Fibroblast of villous mesenchyme (primary cell): ENCODE measurements at places on chromosomes 12 and 14. TPM values are rescaled to one million over a fixed set of nuclear protein-coding genes. Genes with fewer than 3 reads are reported as not detected.

Gene CPM
- total RNA-seq: 8.4 and 23.3 TPM in 2 replicates

Gene KRT86
- total RNA-seq: under 0.01 TPM in 1 of 2 replicates, not detected in the other

Gene TAS2R43
- 3.5 and 4.5 TPM in 2 replicates for total RNA-seq

Gene RTL1
- total RNA-seq: not detected in 2 replicates

Gene YLPM1
- total RNA-seq: 43.8 and 44.5 TPM in 2 replicates

Gene SDR9C7
- not detected in 2 replicates for total RNA-seq

Gene CRADD
- total RNA-seq: 11.0 and 12.5 TPM in 2 replicates

Gene PRMT5
- total RNA-seq: 56.7 and 82.5 TPM in 2 replicates

Gene HCFC2
- 16.1 and 38.0 TPM in 2 replicates for total RNA-seq

Gene NOC4L
- total RNA-seq: 12.1 and 14.8 TPM in 2 replicates

- peak; percentile 21 for DNase-seq
Measured at GRCh38 chr14:63174760-63175191, 29.5 kb upstream of the RHOJ start.

GRCh38 chr14:24372701-24373416 is 4.9 kb downstream of the NFATC4 start:
- peak; percentile 28 for DNase-seq

DNA sequence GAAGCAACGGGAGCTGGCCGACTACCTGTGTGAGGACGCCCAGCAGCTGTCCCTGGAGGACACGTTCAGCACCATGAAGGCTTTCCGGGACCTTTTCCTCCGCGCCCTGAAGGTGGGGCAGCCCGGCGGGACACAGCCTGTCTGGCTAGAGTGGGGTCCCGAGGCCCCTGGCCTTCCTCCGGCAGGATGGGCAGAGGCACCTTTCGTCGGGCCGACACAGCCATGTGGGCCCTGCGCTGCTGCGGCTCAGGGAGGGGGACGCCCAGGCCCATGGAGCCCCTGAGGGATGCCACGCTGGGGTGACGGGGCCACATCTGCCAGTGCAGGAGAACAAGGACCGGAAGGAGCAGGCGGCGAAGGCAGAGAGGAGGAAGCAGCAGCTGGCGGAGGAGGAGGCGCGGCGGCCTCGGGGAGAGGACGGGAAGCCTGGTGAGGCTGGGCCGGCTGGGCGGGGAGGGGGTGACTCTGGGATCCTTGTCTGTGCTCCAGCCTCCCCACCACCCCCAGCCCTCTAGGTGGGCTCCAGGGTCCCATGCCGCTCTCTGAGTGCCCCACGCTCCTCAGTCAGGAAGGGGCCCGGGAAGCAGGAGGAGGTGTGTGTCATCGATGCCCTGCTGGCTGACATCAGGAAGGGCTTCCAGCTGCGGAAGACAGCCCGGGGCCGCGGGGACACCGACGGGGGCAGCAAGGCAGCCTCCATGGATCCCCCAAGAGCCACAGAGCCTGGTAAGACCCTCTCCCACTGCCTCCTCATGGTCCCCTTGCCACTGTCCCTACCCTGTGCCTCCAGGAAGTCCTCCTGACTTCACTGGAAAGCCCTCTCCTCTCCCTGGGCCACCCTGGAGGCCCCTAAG is 10.9 kb upstream of the ADSS1 start:
- DNase-seq: no peak

GRCh38 chr14:88227693-88228092 is 95.4 kb downstream of the KCNK10 start:
- no peak for DNase-seq

- DNase-seq: no peak
Measured at GRCh38 chr12:54740882-54741281, 92.7 kb upstream of the DCD start.

DNA sequence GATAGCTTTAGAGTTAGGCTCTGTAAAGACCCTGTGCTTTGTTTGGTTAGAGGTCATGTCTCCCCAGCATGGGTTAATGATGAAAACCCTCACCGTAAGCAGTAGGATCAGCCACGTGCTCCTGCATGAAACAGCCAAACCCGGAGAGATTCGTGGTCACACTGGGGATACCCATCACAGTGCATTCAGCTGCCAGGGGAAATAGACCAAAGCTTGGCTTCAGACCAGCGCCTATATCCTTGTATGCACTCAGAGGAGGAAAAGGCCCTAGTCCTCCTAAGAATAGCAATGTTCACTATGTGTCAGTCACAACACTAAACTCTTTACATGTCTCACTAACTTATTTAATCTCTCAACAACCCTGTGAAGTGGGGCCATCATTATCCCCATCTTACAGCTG is 16.3 kb downstream of the SPX start:
- DNase-seq: no peak

DNA sequence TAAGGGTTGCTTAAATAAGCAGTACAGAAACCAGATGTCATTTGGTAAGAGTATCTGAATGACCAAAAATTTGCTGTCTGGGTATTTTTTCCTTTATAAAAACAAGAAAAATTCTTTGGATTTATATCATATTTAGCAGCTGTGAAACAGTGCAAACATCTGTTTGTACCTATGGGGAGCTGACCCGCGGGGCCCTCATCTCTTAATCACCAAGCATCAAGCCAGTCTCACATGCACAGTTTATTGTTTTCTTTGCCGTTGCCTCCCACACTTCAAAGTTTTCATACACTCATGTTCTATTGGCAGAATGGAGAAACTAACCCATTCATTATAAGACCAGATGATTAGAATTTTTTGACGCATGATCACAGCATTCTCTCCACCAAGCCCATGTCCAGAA is 142.2 kb downstream of the BMP4 start:
- peak; percentile 33 for DNase-seq

DNA sequence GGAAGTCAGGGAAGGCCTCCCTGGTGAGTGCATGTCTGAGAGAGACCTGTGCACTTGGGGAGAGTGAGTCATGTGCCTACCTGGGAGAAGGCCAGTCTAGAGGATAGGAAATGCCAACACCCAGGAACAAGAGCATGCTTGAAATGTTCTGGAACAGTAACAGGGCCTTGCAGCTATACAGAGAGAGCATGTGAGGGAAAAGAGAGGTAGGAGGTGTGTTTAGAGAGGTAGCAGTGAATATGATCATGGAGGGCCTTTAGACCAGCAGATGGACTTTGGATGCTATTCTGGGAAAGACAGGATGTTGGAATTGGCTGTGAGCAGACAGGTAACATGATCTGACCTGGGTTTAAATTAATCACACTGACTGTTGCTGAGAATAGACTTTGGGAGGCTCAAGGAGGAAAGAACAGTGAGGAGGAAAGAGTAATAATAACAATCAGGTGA is 1143.6 kb downstream of the FLRT2 start:
- no peak for DNase-seq

- no peak for DNase-seq
Measured at GRCh38 chr12:22044391-22044790, 1.6 kb upstream of the CMAS start.

DNA sequence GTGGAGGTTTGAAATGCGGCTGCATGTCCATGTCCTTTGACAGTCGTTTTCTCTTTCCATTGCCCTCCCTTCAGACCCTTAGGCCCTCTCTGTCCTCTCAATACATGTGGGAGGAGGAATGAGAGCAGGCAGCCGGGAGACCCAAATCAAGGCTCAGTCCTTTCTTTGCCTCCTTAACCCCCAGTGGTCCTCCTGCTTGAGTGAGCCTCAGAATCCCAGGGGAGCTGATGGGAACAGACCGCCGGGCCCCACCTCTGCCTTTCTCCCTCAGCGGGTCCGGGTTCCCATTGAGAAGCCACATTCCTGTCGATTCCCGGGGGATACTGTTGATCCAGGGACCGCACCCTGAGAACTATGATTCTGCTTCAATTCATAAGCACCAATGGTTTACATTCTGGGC is 77.9 kb upstream of the RFLNA start:
- no peak for DNase-seq

- no peak for DNase-seq
Measured at GRCh38 chr12:55470088-55470829, at the start of gene OR6C70. OR6C70 (minus strand) TSS chr12:55470138; CDS start chr12:55470138, 0 bp downstream.

DNA sequence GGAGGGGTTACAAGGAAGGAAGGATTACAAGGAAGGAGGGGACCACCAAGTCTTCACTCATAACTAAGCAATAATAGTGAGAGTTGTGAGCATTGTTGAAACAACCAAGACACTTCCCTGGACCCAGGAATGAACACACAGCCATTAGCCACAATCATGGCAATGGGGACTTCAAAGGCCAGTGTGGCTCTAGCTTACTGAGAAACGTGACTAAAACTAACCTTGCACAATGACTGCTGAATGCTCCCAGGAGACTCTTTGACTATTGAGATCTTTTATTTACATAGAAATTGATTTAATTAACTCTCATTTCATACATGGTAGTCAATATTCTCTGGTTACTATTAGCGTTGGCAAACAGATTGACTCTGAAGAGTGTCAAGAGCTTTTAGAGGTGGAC is 263.0 kb upstream of the SOX5 start:
- no peak for DNase-seq

GRCh38 chr12:59724011-59724695 is 128.3 kb downstream of the SLC16A7 start:
- no peak for DNase-seq

DNA sequence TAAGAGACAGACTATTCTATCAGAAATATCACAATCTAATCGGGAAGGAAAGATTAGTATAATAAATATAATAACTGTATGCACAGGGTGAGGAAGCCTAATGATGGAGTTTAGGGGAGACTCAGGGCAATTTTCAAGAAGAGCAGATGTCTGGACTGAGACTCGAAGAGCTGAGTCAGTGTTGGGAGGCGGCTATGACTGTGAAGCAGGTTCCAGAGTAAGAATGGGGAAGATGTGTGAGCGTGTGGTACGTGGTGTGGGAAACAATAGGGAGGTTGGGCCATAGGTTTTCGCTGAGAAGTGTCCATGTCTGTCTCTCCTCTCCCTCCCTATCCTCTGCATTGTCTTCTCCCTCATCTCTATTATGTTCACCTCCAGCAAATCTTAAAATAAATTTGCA is 85.6 kb downstream of the LMO3 start:
- DNase-seq: no peak
